ENCODE measurements at places on chromosomes 3 and 15.

- no peak for DNase-seq
These were observed 35.3 kb downstream of the TUBGCP4 start for GRCh38 chr15:43406189-43406588.

- DNase-seq: no peak
These were observed 71.7 kb downstream of the P3H2 start for GRCh38 chr3:190048932-190049441.

GRCh38 chr15:50229336-50229735 is 36.2 kb downstream of the HDC start:
- no peak for DNase-seq

- DNase-seq: no peak
These were observed 77.6 kb downstream of the POLR2M start for GRCh38 chr15:57784081-57784511.

GRCh38 chr3:95883801-95884200 is 930.6 kb upstream of the EPHA6 start:
- DNase-seq: no peak

DNA sequence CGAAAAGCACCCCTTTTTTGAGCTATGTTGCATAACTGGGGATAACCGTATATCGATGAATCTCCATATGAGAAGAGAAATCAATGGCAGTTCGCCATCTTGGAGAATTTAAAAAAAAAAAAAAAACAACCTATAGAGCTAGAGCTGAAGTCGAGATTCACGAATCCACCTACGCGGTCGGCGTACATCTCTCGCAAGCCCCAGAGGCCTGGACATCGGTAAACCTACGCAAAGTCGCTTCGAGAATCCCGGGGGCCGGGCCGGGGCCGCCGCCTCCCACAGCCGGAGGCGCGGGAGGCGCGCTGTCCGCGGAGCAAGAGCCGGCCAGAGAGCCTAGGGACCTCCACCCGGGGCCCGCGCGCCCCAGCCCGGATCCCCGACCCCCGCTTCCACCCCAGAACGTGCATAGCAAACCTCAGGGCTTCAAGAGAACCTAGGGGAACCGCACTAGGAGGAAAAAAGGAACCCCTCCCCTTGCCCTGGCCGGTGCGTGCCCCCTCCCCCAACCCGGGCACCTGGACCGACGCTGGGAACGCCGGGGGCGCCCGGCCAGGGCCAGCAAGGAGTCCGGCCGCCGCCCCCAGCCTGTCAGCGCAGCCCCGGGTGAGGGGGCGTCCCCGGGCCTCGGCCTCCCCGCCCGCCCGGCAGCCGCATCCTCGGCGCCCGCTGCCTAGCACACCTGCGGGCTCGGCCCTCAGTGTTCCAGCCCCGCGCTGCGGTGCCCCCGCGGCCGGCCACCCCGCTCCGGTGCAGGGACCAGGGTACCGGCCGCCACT is 567 bp downstream of the PFN2 start:
- DNase-seq: peak; percentile 48

- no peak for DNase-seq
These were observed 448.6 kb upstream of the CDIN1 start for GRCh38 chr15:36130641-36131310.

DNA sequence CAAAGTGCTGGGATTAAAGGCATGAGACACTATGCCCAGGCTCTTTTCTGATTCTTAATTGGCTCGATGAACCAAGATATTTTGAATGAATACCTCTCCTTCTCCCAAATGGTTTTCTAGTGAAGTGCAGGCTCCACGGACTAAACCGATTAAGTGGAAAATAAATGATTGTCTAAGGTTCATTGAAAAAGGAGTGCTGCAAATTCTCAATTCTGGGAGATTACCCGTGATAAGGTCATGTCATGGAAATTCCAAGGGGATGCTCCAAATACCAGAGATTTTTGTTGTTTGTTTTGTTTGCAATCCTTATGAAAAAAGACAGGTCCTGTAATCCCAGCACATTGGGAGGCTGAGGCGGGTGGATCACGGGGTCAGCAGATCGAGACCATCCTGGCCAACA is 406.9 kb upstream of the TBL1XR1 start:
- DNase-seq: no peak

DNA sequence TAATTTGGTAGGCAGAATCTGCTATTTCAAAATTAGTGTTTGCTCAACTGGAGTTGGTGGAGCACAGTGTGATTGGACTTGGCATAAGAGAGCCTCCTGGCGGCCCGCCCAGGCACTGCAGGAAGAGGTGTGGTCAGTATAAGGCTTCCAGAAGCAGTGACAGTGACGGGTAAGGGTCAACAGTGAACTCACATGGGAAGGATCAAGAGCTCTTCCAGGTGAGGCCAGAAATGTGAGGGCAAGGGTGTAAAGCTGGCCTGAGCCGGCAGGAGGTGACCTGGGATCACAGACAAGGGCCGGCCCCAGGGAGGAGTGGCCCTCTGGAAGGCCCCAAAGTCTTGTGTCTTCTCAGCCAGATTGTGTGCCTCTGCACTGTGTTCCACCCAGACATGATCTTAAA is 93.2 kb upstream of the RNF7 start:
- DNase-seq: no peak

DNA sequence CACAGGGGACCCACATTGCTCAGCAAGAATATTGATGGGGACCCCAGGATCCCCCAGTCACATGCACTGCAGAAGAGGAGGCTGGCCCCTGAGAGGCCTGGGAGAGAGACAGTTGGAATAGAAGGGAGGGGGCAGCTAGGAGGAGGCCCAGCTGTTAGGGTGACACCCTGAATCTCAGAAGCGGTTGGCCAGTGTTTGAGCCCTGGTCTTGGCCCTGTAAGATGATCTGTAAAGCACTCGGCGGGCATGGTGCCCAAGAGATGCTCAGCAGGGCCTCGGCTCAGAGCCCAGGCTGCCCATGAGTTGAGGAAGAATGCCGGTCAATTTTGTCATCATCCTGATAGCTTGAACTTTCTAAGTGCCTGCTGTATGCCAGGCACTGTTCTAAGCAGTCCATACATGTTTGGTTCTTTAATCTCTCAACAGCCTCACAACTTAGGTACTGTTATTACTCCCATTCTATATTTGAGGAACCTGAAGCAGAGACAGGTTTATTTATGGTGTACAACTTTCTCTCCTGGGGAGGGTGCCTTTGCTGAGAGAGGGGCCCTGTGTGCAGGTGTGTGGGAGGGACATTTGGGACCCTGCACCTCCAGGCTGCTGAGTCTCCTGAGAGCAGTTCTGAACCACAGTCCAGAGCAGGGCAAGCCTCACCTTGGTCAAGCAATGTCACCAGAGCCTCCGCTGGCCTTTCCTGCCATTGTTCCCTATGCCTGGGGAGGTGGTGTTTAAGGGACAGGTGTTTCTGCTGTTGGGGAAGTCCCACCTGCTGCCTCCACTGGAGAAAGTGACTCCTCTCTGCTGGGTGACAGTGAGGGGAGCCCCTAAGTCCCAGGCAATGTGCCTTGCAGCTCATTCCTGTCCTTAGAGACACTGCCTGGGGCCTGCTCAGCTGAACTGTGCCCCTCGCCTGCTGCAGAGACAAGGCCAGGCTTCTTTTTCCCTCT is 26.0 kb downstream of the SLC6A6 start:
- DNase-seq: peak; percentile 17

- DNase-seq: no peak
These were observed 4.3 kb downstream of the RHOV start for GRCh38 chr15:40869686-40870085.

DNA sequence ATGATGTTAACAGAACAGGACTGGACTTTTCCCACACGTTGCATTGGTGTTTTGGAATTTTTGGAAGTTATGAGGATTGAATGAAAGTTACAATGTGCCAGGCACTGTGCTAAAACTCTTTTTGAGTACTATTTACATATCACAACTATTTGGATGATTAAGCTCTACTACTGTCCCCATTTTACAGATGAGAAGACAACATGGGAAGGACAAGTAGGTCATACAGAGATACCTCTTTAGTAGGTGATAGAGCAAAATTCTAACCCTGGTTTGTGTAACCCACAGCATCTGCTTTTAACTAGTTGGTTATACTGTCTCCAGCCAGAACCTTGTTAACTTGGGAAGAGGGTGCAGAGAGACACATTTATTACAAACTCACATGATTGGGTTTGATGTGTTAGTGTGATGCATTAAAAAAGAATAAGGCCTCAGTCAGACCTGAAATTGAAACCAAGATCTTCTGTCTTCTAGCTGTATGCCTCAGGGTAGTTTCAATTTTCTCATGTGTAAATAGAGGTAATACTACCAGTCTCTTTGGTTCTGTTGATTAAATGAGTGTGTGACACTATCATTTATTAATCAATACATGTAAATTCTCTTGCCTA is 1.4 kb downstream of the NDUFB4 start:
- no peak for DNase-seq

- DNase-seq: no peak
These were observed 45.2 kb downstream of the FBXL2 start for GRCh38 chr3:33322412-33322811.

DNA sequence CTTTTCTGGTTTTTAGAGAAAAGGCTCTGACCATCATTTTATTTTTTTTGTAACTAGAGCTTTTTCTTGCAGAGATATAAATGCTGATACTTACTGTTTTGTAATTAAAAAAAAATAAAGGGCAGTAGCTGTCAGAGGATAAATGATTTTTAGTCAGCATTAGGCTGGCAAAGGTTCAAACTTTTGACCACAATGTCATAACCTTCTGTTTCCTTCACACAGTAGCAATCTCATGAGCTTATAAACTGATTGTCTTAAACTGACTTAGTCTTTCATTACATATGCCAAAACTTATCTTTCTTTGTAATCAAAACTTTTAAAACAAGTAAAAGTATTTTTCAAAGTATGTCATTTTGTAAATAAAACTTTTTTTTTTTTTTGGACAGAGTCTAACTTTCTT is 841.9 kb downstream of the OTOL1 start:
- DNase-seq: no peak

DNA sequence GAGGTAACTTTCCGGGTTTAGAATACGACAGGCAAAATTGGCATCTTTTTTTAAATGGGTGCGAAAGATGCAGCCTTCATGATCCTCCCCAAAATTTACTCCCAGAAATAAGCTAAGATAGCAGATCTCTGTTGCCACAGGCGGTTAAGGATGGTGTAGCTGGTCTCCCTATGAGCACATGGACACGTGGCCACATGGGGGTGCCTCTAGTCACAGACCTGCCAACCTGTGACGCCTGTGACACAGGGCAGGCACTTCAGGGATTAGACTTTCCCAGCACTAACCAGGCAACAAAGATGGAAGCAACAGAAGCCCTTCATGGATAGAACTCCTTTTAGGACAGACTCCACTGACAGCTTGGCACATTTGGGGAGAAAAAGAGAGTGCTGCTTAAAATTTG is 320.3 kb downstream of the THSD4 start:
- no peak for DNase-seq

DNA sequence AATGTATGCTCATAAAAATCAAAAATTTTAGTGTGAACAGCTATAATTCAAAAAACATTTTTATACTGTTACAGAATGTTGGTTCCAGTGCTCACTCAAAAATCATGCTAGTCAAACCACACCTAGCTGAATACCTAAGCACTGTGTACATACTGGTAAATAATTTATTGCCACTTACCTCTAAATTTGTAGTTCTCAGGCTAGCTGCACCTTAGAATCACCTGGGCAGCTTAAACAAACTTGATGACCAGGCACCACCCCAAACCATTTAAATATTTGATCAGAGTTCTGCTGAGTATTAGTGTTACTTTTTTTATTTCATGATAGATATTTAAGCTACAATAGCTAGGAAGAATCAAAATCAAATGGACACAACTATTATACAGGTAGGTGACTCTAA is 32.3 kb upstream of the TMCO5A start:
- DNase-seq: no peak

GRCh38 chr3:100548053-100548452 is 55.6 kb downstream of the TMEM45A start:
- DNase-seq: no peak

GRCh38 chr3:10995871-10996270 is 3.3 kb downstream of the SLC6A1 start:
- no peak for DNase-seq

- DNase-seq: no peak
These were observed 2.3 kb downstream of the ARPC4 start for GRCh38 chr3:9795207-9795606.

DNA sequence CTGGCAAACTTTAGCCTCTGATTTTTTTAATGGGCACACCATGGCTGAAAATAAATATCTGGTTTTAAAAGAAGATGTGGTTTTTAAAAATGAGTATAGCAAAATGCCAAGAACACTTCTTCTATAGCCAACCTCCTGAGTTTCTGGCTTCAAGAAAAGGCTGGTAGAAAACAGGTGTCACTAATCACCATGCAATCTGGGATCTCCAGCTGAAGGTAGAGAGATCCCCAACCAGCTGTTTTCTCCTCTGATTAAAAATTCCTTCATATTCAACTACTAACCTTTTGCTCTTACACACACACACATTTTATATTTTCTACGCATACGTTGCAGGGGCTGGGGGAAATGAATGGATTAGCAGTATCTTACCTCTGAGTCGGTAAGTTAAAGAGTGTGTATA is 279.6 kb upstream of the ROBO2 start:
- DNase-seq: no peak

DNA sequence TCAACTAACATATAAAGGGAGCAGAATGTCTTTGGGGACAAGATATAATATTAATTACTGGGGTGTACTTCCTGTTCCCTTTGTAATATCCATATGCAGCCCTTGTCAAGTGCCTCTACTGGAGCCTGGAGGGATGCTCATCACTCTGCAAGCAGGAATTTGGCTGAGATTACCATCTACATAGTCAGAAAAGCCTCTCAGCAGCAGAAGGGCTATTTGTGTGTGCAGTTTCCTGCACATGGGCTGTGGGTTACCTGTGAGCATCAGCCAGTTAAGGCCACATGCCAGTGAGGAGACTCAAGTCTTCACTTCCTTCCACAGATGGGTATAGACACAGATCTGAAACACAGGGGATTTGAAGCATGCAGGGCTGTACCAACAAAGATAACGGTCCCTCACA is 278.1 kb upstream of the PLSCR5 start:
- no peak for DNase-seq

DNA sequence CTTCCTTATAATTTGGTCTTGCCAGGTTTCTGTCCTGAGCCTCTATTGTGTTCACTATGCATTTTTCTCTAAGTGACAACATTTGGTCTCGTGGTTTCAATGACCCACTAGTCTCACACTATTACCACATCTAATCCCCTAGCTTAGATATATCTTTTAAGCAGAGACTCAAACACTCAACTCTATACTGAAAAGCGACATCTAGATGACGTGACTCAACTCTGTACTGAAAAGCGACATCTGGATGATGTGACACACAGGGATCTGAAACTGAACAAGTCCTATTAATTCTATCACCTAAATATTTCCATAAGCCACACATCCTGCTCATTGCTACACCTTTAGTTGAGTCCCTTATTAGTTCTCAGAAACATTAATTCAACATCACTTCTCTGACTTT is 141.7 kb upstream of the MBNL1 start:
- DNase-seq: no peak

All from C1 segment of cervical spinal cord (tissue), 14 donors.